ENCODE measurements at places on chromosomes 6 and 20. TPM values are rescaled to one million over a fixed set of nuclear protein-coding genes. Genes with fewer than 3 reads are reported as not detected.

CRISP2 gene
- total RNA-seq, result not detected

SYCP2L gene
- total RNA-seq, result 0.40 TPM

SLC32A1 gene
- not detected for total RNA-seq

LPA gene
- not detected for total RNA-seq

OSBPL2 gene
- total RNA-seq, result 80.6 TPM

GPX5 gene
- not detected for total RNA-seq

MBOAT1 gene
- total RNA-seq, result 6.2 TPM

FRK gene
- not detected for total RNA-seq

DNA sequence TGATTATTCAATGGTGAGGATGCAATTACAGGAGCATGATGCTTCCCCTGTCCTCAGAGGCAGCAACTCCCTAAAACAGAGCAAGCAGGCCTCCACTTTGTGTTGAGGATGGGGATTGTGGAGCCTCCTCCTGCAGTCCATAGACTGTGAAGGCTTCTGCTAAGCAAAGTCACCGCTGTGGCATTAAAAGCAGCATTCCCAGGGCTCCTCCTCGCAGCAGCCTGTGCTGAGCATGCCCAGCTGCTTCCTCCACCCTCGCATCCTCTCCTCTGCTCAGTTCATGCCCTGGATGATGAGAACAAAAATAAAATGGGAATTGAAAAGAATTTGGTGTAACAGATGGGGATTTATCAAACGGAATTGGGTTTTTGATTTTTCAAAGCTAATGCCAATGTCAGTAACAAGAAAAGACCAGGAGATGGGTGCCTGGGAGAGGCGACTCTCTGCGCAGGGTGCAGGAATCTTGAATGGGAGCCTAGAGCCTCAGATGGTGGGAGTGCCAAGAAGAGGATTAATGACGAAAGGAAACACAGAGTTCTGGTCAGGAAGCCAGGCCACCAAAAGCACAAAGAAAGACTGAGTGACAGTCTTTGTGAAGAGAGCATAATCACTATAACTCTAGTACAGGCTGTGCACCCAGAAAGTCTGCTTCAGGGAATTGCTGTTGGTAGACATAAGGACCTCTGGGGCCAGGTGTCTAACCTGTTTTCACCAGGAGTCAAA is 347.6 kb downstream of the TPBG start:
- no peak overlapping the region for H3K27ac ChIP-seq
- no peaks in the 10 kb centered on the region for H3K4me1 ChIP-seq

DNA sequence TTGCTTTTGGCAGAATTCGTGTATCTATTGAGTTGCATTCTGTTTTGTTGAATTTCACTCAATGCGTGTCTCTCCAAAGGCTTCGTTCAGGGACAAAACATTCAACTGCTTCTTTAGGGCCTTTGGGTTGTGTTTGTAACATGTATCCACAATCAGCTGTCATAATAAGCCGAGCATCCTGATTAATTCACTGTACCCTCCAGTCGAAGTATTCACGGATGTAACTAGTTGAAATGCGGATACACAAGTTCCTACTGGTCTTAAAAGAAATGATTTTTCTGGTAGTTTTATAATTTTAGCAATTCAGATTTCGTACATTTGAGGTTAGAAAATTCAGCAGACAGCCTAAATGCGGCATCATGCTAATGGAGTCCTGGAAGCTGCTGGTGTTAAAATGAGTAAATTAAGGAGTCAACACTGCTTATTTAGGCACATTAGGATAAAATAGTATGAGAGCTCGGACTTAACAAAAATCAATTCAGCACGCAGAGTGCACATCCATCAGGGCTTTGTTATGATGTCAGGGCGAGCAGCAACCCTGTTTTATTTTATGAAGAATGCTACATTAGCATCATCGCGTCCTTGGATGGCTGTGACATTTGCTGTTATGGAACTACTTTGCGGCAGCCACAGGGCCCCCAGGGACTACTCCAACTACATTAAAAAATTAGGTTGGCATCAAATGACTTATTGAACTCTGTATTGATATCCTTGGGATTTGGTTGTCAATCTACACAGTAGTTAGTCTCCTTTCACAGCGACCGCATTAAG is 489.3 kb upstream of the FLRT3 start:
- no peak overlapping the region for H3K27ac ChIP-seq
- no peaks in the 10 kb centered on the region for H3K36me3 ChIP-seq
- no peak overlapping the region for H3K4me3 ChIP-seq
- H3K4me1 ChIP-seq, result no peaks in the 10 kb centered on the region

GRCh38 chr20:31555203-31555775 is 41.0 kb downstream of the HM13 start:
- peaks cover 2% of the 10 kb centered on the region for H3K4me1 ChIP-seq
- H3K27ac ChIP-seq, result no peak overlapping the region
- H3K4me3 ChIP-seq, result no peak overlapping the region
- no peaks in the 10 kb centered on the region for H3K27me3 ChIP-seq
- DNase-seq, result no peak

DNA sequence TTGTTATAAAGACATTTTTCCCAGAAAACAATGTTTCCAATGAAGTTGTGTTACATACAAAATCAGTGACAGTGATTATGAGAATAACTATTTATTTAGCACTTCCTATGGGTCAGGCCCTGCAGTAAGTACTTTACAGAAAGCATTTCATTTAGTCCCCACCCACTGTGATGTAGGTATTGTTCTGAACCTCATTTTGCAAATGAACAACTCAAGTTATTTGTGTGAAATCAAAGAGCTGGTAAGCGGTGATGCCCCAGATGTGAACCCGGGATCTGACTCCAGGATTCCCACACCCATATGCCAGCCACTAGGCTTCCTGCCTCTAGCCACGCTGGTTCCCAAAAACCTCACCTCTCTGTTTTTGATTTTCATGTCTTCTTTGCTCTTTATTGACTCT is 30.9 kb downstream of the FAXC start:
- no peak overlapping the region for H3K4me3 ChIP-seq
- no peak for DNase-seq
- no peaks in the 10 kb centered on the region for H3K27me3 ChIP-seq
- no peak overlapping the region for H3K27ac ChIP-seq

- no peaks in the 10 kb centered on the region for H3K4me1 ChIP-seq
- no peak overlapping the region for H3K4me3 ChIP-seq
- no peaks in the 10 kb centered on the region for H3K27me3 ChIP-seq
- DNase-seq, result no peak
- H3K36me3 ChIP-seq, result no peaks in the 10 kb centered on the region
Measured at GRCh38 chr20:3275064-3275935, 36.3 kb upstream of the SLC4A11 start.

DNA sequence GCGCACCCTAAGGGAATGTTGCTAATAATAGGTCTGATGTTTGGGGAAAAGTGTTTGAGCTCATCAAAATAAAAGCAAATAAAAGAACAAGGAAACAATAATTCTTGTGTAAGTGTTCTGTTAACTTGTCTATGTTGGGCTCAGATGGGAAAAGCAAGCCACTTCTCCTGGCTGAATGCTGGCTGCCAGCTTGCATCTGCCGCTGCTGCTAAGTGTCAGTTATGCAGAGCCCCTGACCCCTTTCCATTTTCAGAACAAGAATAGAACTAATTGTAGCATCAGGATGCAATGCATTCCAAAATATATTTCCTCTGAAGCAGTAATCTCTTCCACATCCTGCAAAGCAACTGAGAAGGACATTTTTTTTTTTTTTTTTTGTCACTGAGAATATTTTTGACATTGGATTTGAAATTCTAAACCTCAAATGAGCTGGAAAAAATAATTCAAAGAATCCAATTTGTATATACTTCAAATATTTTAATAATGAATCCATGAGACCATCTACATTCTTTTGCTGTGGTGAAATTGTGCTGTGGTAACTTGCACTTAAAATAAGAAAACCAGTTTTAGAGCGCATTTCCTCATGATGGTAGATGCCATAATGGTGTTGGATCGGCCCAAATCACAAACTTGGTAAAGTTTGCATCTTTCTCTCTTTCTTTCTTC is 43.9 kb upstream of the DEK start:
- no peak for DNase-seq
- H3K27ac ChIP-seq, result no peak overlapping the region
- H3K4me3 ChIP-seq, result no peak overlapping the region
- no peaks in the 10 kb centered on the region for H3K27me3 ChIP-seq

GRCh38 chr6:134397676-134398075 is 79.8 kb upstream of the SGK1 start:
- H3K27ac ChIP-seq, result no peak overlapping the region
- DNase-seq, result no peak
- no peak overlapping the region for H3K4me3 ChIP-seq
- H3K36me3 ChIP-seq, result no peaks in the 10 kb centered on the region

GRCh38 chr6:12241493-12242175 is 48.5 kb upstream of the EDN1 start:
- H3K36me3 ChIP-seq, result no peaks in the 10 kb centered on the region
- no peaks in the 10 kb centered on the region for H3K4me1 ChIP-seq
- no peak overlapping the region for H3K27ac ChIP-seq
- DNase-seq, result no peak

DNA sequence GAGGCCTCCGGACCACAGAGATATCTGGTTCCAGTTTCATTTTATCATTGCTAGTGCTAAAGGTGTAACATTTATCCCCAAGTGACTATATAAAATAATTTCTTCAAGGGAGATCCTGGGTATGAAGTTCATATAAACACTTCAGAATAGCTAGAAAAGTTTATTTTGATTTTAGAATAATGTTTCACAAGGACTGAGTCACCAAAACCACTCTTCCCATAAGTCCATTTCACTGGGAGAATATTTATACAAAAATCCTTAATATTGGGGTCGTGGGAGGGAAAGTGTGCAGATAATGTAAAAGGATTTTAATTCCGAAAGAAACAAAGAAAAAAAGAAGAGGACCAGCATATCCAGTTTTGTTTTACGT is 128.1 kb downstream of the ISM1 start:
- no peaks in the 10 kb centered on the region for H3K36me3 ChIP-seq
- H3K4me1 ChIP-seq, result no peaks in the 10 kb centered on the region
- no peak overlapping the region for H3K4me3 ChIP-seq
- no peak overlapping the region for H3K27ac ChIP-seq
- H3K27me3 ChIP-seq, result no peaks in the 10 kb centered on the region

DNA sequence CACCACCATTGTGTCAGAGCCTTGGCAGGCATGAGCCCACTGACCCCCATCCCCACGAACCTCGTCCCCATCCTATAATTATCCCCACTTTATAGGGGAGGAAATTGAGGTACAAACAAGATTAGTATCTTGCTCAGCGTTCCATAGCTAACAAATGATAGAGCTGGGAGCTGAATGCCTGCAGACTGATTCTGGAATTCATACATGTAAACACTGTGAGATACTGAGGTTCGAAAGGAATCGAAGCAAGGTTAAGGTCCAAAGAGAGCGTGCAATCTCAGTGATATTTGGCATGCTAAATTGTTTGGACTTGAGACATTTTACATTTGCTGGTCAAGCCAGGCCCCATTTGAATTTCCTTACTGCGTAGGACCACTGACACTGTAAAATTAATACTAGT is 746.6 kb downstream of the COL12A1 start:
- H3K4me1 ChIP-seq, result no peaks in the 10 kb centered on the region
- no peak overlapping the region for H3K4me3 ChIP-seq
- H3K27me3 ChIP-seq, result no peaks in the 10 kb centered on the region
- no peak overlapping the region for H3K27ac ChIP-seq
- DNase-seq, result no peak

DNA sequence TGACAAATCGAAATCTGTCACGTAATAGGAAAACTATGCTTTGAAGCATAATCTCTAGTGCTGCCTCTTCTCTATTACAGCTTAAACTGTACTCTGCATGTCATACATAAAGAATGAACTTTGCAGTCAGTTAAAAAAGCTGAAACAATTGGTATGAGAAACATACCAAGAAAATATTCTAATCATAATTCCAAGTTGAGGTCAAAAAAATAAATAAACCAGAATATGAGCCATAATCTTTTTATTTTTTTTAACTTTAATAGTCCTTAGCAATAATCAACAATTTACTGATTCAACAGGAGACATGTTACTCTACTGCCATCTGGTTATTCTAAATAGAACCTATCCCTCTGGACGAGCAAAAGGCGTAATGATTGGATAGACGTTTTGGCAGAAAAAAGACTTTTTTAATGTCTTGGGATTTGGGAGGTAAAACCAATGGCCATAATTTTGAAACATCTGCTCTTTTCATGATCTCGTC is 224.4 kb upstream of the FLRT3 start:
- H3K27me3 ChIP-seq, result no peaks in the 10 kb centered on the region
- DNase-seq, result no peak
- H3K36me3 ChIP-seq, result no peaks in the 10 kb centered on the region
- H3K4me1 ChIP-seq, result no peaks in the 10 kb centered on the region

DNA sequence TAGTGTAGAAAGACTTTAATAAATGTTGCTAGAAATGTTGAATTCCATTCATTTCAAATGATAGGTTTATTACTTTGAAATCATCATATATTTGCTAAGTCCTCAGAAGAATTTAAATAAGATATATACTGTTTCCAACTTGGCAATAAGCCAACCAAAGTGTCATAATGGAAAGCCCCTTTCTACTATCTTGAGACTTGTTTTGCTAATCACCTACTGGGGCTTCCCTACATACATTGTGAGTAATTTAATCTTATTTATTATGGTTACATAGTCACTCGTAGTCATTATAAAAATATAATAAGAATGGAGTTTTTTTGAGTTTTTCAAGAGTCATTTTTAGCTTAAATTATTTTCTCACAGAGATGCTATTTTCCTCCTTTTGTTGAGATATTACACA is 20.7 kb downstream of the COL19A1 start:
- no peak overlapping the region for H3K27ac ChIP-seq
- peaks cover 4% of the 10 kb centered on the region for H3K27me3 ChIP-seq
- no peak for DNase-seq
- no peak overlapping the region for H3K4me3 ChIP-seq

- H3K4me1 ChIP-seq, result no peaks in the 10 kb centered on the region
- no peaks in the 10 kb centered on the region for H3K27me3 ChIP-seq
- H3K4me3 ChIP-seq, result no peak overlapping the region
- H3K36me3 ChIP-seq, result no peaks in the 10 kb centered on the region
- no peak overlapping the region for H3K27ac ChIP-seq
Measured at GRCh38 chr6:1562171-1562955, 47.4 kb upstream of the FOXC1 start.

DNA sequence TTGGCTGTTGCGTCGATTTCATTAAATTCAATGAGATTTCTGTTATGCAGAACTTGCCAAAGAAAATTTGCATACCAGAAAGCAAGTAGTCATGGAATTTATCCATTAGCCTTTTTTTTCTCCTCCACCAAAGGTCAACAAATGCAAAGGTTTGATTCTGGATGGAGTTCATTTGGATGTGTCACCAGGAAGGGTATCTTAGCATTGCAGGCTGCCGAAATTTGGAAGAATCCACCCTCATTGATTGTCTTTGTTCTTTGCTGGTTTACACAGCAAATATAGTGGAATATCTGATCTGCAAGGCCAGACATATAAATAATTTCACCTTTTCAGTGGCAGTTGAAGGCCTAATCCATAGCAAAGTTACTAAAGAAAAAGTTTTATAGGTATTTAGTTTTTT is 229.4 kb upstream of the SLC35B3 start:
- no peak overlapping the region for H3K4me3 ChIP-seq
- no peaks in the 10 kb centered on the region for H3K4me1 ChIP-seq
- H3K36me3 ChIP-seq, result no peaks in the 10 kb centered on the region
- no peaks in the 10 kb centered on the region for H3K27me3 ChIP-seq

Measured in naive thymus-derived CD4-positive, alpha-beta T cell (primary cell).